Islet precursor cell (in vitro differentiated cells): ENCODE measurements at places on chromosomes 3 and 15.

- DNase-seq, result no peak
Measured at GRCh38 chr3:106276755-106277612, 408.2 kb upstream of the CBLB start.

- DNase-seq, result no peak
Measured at GRCh38 chr15:63517202-63517601, 12.8 kb downstream of the USP3 start.

GRCh38 chr15:38672814-38673670 lies 108.4 kb upstream of the RASGRP1 start:
- no peak for DNase-seq

DNA sequence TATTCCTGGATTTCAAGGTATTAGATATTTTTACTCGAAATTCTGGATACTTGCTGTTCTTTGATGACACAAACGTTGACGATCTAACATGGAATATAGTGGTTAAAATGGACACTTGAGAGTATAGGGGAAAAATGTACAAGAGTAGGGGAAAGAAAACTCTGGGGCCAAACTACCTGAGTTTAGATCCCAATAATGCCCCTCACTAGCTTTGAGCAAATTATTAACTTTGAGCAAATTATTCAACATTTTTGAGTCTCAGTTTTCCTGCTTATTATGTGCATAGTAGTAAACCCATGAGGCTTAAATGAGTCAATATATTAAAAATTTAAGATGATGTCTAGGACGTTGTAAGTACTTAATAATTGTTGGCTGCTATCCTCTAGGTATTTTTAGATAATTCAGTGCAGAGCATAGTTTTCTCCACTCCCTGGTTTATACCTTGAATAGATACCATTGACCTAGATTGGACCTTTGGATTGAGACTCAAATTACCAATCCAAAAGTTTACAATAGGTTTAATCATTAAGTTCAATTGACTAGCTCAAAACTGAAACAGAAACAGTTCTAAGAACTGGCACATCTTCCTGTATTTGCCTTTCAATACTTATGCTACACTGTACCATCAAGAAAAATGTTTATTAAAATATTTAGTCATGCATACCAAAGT lies 4.5 kb downstream of the ADGRG7 start:
- no peak for DNase-seq

DNA sequence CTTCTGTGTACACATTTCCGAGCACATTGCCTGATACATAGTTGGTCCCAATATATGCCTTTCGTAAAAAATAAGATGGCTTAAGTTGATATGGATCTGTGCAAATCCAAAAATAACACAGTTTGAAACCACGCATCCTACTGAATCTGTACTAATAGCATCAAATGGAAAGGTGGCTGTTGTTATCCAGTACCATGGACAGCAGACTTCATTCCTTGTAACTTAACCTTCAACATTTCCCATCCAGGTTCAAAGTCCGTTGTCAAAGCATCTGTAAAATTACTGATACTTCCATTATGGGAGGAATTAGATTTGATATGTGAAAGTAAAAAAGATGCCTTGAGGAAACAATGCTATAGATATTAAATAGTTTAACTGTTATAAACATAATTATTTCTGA lies 65.5 kb upstream of the C3orf49 start:
- no peak for DNase-seq

DNA sequence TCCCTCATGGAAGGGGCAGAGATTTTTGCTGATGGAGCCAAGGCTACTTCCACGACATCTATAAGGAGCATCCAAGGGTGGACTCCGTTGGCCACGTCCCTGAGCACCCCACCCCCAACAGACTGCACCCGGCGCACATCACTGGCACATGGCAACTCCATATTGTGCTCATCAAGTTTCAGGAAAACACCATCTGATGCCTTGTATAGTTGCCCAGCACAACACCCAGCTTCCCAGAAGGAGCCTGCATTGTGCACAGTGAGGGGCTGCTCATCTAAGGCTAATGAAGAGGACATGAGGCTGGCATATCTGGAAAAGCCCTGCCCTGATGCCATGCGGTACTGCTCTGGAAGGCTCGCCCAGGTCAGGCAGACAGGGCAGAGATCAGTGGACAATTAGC lies 15.0 kb upstream of the CACNA2D2 start:
- DNase-seq, result no peak

DNA sequence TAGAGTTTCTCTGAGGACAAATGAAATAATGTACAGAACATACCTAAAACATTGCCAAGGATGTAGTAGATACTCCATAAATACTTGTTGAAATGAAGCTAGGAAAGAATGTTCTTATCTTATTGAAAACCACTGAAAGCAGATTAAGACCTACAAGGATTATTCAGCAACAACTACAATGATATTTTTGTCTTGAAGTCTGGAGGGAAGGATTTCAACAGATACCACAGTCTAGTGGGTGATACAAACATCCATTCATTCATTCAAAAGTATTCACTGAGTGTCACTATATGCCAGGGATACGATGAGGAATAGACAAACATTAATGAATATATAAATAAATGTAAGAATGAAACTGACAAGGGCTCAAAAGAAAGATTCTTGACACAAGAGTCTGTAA lies 74.7 kb upstream of the THBS1 start:
- DNase-seq, result no peak

DNA sequence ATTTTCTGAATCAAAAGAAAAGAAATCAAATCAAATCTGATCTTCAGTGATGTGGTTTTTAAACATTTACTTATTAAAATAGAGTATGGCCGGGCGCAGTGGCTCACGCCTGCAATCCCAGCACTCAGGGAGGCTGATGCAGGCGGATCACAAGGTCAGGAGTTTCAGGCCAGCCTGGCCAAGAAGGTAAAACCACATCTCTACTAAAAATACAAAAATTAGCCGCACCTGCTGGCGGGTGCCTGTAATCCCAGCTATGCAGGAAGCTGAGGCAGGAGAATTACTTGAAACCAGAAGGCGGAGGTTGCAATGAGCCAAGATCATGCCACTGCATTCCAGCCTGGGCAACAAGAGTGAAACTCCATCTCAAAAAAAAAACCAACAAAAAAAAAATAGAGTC lies 169.1 kb downstream of the ULK4 start:
- DNase-seq, result no peak

- peak; percentile 29 for DNase-seq
Measured at GRCh38 chr15:89825271-89825940, 10.8 kb upstream of the ANPEP start.

DNA sequence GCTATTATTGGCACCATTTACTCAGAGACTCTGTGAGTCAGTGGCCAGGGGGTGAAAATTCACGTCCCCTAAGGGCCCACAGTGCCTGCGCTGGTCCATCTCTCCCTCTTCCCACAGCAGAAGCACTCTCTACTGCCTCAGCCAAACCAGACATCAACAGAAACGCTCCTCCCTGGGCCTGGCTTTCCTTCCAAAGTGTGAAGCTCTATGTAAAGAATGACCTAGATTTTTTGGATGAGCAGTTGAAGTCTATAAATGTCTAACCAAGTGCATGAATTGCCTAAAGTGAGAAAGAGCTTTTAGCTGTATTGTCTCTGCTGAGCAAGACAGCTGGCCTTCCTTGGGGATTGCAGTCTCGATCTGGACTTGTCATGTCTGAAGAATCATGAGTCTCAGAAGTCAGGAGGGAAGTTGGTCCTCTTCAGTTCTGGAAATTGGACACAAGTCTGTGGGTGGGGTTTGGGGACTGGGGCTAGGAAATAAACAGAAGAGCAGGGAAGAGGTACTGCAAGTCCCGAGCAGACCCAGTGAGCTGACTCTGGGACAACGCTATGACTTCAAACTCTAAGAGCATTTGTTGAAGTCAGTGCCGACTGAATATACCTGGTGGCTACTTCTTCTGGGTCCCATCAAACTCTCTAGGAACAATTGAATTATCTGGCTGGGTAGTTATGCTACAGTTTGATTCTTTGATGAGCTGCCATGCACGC lies 29.0 kb downstream of the RASGRP1 start:
- DNase-seq, result peak; percentile 60

DNA sequence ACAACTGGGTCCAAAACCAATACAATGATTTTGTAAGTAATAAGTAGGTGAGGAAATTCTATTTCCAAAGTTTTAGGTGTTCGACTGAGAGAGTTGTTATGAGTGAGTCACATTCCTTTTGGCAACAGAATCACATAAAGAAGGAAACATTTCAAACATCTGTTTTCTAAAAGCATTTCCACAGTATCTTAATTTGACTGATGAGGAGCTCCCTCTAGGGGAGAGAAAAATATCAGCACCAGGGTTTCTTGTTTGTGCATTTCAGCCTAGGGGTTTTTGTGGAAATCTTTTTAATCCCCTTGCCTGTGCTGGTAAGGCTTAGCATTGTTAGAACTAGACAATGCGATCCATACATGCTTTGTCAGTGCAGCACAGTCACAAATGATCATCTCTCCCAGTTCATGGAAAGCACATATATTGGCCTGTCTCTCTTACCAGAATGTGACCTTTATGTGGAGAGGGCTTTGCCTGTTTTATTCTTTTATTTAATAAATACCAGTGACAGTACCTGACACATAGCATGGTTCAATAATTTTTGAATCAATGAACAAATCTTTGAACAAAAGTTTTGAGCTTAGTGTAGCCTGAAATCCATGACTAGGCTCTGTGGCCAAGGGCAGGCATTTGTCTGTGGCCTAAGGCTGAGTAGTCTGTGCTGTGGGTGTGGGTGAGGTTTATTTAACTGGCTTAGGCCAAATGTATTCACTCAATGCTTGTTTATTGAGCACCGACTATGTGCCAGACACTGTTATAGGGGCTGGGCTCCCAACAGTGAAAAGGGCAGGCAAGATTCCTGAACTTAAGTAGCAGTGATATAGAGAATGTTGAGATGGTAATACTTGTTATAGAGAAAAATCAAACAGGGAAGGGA lies 21.1 kb upstream of the IQCF6 start:
- DNase-seq, result no peak

DNA sequence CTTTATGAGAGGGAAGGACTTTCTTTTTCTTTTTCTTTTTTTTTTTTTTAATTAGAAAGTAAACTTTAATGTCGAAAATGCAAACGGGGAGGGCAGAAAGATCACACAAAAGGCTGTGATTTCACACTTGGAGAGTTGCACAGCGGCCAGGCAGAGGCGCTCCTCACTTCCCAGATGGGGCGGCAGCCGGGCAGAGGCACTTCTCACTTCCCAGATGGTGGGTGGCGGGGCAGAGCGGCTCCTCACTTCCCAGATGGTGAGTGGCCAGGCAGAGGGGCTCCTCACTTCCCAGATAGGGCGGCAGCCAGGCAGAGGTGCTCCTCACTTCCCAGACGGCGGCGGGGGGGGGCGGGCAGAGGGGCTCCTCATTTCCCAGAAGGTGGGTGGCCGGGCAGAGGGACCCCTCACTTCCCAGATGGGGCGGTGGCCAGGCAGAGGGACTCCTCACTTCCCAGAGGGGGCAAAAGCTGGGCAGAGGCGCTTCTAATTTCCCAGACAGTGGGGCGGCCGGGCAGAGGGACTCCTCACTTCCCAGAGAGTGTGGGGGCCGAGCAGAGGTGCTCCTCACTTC lies 88.6 kb downstream of the ATP2B2 start:
- no peak for DNase-seq

GRCh38 chr15:63606308-63606707 lies 9.1 kb downstream of the FBXL22 start:
- DNase-seq, result no peak

DNA sequence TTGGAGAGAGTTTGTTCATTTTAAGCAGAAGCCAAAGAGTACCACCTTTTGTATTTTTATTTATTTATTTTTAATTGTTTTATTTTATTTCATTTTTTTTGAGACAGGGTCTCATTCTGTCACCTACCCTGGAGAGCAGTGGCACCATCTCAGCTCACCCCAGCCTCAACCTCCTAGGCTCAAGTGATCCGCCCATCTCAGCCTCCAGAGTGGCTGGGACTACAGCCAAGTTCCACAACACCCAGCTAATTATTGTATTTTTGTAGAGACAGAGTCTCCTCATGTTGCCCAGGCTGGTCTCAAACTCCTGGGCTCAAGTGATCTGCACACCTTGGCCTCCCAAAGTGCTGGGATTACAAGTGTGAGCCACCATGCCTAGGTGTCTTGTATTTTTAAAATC lies 9.6 kb downstream of the CCR8 start:
- no peak for DNase-seq

DNA sequence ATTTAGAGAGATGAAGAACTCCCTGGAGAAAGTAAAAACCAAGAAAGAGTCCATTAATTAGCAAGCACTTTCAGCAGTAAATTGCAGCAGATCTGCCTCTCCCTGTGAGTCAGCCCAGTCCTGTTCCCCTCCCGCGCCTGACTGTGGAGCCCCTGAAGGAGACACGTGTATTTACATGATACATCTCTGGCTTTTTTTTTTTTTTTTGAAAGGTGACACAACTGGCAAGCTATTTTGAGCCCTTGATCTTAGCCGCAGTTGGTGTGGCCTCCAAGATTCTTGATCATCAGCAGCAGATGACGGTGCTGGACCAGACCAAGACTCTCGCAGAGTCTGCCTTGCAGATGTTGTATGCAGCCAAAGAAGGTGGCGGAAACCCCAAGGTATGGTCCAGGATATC lies 271.8 kb upstream of the TPM1 start:
- peak; percentile 96 for DNase-seq

GRCh38 chr15:89149501-89150101 lies 61.3 kb downstream of the ABHD2 start:
- no peak for DNase-seq

GRCh38 chr3:50605901-50606326 lies 5.7 kb downstream of the CISH start:
- no peak for DNase-seq

GRCh38 chr3:37751537-37751936 lies 110.1 kb upstream of the CTDSPL start:
- no peak for DNase-seq

GRCh38 chr3:188860147-188860546 lies 311.6 kb upstream of the TPRG1 start:
- DNase-seq, result no peak

DNA sequence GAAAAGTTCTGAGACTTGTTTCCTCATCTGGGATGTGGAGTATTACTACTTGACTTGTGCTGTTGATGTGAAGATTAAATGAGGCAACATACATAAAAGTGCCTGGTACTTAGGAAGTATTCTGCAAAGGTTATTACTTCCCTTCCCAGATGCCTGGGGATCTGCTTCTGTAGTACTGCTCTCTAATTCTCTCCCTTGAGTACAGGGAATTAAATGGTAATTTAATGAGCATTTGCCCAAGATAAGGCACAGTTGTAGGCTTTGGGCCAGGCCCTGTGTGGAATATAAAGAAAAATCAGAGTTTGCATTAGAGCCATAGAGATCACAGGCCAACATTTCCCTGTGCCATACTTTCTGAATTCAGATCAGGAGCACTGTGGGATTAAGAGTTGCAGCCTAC lies 84.4 kb downstream of the LARS2 start:
- no peak for DNase-seq

DNA sequence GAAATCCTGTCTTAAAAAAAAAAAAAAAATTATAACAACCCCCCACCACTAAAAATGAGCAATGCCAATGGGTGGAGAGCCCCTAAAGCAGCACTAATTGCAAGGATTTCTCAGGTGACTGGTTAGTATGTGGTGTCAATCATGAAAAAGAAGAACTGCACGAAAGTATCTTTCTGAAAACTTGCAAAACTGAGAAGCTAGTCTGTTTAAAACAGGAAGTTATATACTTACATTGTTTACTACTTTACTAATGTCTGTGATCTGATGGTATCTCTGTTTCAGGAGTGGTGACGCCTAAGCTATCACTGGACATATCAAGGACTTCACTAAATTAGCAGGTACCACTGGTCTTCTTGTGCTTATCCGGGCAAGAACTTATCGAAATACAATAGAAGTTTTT lies at the start of gene CCR3:
TSS of gene CCR3 (plus strand) at position 341 of the 400 bp plus-strand sequence. CDS start 22,699 bp downstream, outside the sequence.
- no peak for DNase-seq

- no peak for DNase-seq
Measured at GRCh38 chr3:35439663-35440062, 199.7 kb upstream of the ARPP21 start.
